ENCODE measurements at places on chromosomes 7 and 10. TPM values are rescaled to one million over a fixed set of nuclear protein-coding genes. Genes with fewer than 3 reads are reported as not detected.

Gene AMPH
- total RNA-seq, result not detected

Gene TMEM236
- 0.09 TPM for total RNA-seq

Gene GDF10
- 0.24 TPM for total RNA-seq

Gene GPRIN2
- total RNA-seq, result not detected

Gene GNAT3
- not detected for total RNA-seq

Gene KAT6B
- total RNA-seq, result 21.8 TPM

DNA sequence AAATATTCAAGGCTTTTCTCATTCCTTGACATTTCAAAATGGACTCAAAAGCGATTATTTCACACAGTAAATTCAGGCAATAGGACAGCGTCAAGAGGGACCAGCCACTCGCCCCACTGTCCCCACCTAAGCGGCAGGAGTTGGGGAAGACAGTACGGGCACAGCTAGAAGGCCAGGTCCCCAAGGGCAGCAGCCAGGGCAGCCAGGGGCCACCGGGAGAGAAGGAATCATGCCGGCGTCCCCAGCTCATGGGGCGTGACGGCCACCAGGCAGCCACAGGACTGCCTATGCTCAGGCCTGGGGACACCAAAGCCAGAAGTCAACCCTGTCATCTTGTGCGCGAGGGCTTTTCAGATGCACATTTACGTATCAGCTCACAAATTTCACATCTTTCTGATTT is 225.7 kb upstream of the PPP2R2D start:
- no peaks in the 10 kb centered on the region for H3K4me1 ChIP-seq
- DNase-seq, result no peak
- no peak overlapping the region for H3K4me3 ChIP-seq
- H3K36me3 ChIP-seq, result no peaks in the 10 kb centered on the region
- no peak overlapping the region for H3K27ac ChIP-seq

- H3K4me3 ChIP-seq, result no peak within 1 kb of the TSS
- no peaks in the 10 kb centered on the region for H3K4me1 ChIP-seq
- H3K36me3 ChIP-seq, result no peaks in the 10 kb centered on the region
- no peak for DNase-seq
- H3K27ac ChIP-seq, result no peak within 1 kb of the TSS
These were observed at the start of gene SEMA3C for GRCh38 chr7:80918909-80919721. SEMA3C (minus strand) TSS chr7:80919051; CDS start chr7:80916781, 2,270 bp downstream.

DNA sequence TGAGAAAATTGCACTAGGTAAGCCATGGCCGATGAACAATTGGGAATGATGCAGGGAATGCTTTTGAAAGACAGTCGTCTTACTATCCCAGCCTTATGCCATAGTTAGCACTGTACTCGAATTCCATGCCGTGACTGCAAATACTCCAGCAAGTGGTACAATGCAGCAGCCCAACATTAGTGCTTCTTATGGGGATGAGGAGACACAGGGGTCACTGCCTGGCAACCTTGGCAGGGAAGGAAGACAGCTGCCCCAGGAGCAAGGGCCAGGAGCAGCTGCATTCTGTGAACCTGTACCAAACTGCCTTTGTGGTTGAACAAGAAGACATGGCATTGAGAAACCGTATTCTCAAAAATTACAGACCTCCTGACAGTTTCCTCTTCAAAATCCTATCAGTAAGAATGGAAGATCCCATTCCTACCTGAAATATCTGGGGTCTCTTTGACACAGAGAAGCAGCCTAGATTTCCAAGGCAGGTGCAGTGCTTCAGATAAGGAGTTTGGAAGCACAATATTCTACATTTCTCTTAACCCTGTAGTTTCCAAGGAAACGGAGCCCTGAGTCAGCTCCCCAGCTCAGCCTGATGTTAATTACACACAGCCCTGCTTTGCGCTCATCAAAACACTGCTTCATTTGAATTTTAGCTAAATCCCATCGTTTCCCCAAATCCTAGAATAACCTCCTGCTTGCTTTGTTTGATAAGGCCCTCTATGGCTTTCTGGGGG is 49.0 kb upstream of the FRMD4A start:
- no peaks in the 10 kb centered on the region for H3K27me3 ChIP-seq
- no peak overlapping the region for H3K27ac ChIP-seq
- H3K36me3 ChIP-seq, result no peaks in the 10 kb centered on the region
- no peak overlapping the region for H3K4me3 ChIP-seq
- peaks cover 15% of the 10 kb centered on the region for H3K4me1 ChIP-seq
- no peak for DNase-seq

DNA sequence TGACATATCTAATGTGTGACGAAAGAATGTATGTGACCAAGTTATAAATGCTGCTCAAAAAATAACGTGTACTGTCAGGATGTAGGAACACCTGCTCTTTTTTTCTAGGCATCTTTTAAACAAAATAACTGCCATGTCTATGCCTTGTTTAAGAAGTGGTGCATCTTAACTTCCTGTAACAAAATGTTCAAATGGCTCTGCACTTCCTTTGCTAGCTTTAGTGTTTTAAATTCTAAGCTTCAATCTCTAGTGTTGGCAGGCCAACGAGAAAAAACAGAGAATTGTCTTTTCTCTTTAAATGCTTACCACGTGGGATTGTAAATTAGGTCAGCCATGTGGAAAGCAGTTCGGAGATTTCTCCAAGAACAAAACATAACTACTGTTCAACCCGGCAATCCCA is 14.6 kb upstream of the PDSS1 start:
- H3K36me3 ChIP-seq, result no peaks in the 10 kb centered on the region
- H3K4me1 ChIP-seq, result peaks cover 25% of the 10 kb centered on the region
- no peak overlapping the region for H3K27ac ChIP-seq
- no peak for DNase-seq
- no peaks in the 10 kb centered on the region for H3K27me3 ChIP-seq

GRCh38 chr10:30850776-30851175 is 180.9 kb downstream of the ZNF438 start:
- H3K4me3 ChIP-seq, result no peak overlapping the region
- no peak overlapping the region for H3K27ac ChIP-seq
- H3K36me3 ChIP-seq, result no peaks in the 10 kb centered on the region
- no peaks in the 10 kb centered on the region for H3K27me3 ChIP-seq
- no peak for DNase-seq

- H3K27me3 ChIP-seq, result no peaks in the 10 kb centered on the region
- H3K36me3 ChIP-seq, result peaks cover 21% of the 10 kb centered on the region
- H3K4me3 ChIP-seq, result no peak overlapping the region
These were observed 5.4 kb upstream of the SPACDR start for GRCh38 chr7:100469227-100470044.

DNA sequence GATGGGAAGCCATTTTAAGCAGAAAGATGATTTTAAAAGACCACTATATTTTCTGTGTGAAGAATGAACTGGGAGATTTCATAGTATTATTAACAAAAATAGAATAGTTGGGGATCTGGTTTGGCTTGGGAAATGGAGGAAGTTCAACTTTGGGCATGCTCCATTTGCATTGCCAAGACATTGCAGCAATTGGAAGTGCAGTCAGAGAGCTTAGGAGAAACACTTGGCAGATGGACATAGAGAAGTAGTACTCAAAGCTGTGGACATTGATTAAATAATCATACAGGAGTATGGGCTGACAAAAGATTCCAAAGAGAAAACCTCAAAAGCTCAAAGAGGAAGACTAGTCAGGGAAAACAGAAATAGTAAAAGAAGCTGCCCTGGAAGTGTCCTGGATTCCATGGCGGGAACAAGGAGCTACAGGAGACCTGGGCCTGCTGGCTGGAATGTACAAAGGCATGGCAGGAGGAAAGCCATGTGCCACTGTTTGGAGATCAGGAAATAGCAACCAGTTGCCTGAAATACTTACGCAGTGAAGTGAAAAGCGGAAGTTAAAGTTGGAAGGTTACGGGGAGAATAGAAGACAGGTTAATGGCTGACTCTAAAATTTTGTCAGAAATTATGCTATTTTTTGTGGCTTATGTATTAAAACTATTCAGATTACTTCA is 93.6 kb upstream of the MXI1 start:
- H3K4me1 ChIP-seq, result no peaks in the 10 kb centered on the region
- DNase-seq, result no peak
- H3K36me3 ChIP-seq, result peaks cover 47% of the 10 kb centered on the region
- H3K27me3 ChIP-seq, result no peaks in the 10 kb centered on the region
- no peak overlapping the region for H3K4me3 ChIP-seq
- H3K27ac ChIP-seq, result no peak overlapping the region

DNA sequence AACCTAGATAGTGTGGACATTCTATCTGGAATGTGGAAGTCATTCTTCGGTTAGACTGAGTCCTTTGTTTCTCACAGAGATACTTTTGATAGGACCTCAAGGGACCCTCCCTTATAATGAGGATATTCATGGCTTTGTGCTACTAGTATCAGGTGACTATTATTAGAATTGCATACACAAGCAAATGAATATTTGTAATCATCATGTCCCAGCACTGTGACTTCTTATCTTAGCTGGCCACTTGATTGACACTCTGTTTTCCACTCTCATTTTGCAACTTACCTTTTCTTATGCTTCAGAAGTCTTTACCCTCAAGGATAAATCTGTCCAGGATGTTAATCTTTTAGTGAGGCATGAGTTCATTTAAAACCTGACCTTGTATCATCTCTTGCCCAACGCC is 268.2 kb upstream of the FZD1 start:
- DNase-seq, result no peak
- no peaks in the 10 kb centered on the region for H3K27me3 ChIP-seq
- no peaks in the 10 kb centered on the region for H3K36me3 ChIP-seq
- H3K4me1 ChIP-seq, result no peaks in the 10 kb centered on the region
- no peak overlapping the region for H3K4me3 ChIP-seq

- no peak for DNase-seq
- H3K4me3 ChIP-seq, result no peak overlapping the region
- H3K36me3 ChIP-seq, result no peaks in the 10 kb centered on the region
- H3K27me3 ChIP-seq, result no peaks in the 10 kb centered on the region
These were observed 31.8 kb upstream of the MSMB start for GRCh38 chr10:46077731-46078413.

DNA sequence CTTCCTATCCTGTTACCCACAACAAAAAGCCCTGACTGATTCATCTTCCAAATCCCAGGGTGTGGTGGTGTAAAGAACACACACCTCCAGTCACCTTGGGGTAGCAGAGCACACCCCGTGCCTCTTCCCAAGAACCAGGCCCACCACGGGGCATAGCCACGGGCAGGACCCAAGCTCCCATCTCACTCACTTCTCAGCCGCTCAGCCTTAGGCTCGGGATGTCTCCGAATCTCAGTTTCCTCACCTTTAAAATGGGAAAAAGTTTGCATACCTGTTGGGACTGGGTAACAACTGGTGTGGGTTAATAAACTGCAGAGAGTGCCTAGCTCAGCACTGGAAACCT is 139.0 kb downstream of the FGFR2 start:
- DNase-seq, result no peak
- H3K4me3 ChIP-seq, result no peak overlapping the region
- no peaks in the 10 kb centered on the region for H3K4me1 ChIP-seq
- H3K36me3 ChIP-seq, result no peaks in the 10 kb centered on the region
- no peaks in the 10 kb centered on the region for H3K27me3 ChIP-seq
- no peak overlapping the region for H3K27ac ChIP-seq

- H3K4me1 ChIP-seq, result no peaks in the 10 kb centered on the region
- H3K27me3 ChIP-seq, result no peaks in the 10 kb centered on the region
- no peak overlapping the region for H3K27ac ChIP-seq
- no peak overlapping the region for H3K4me3 ChIP-seq
- no peaks in the 10 kb centered on the region for H3K36me3 ChIP-seq
These were observed 117.5 kb downstream of the TRIL start for GRCh38 chr7:28840592-28840995.

DNA sequence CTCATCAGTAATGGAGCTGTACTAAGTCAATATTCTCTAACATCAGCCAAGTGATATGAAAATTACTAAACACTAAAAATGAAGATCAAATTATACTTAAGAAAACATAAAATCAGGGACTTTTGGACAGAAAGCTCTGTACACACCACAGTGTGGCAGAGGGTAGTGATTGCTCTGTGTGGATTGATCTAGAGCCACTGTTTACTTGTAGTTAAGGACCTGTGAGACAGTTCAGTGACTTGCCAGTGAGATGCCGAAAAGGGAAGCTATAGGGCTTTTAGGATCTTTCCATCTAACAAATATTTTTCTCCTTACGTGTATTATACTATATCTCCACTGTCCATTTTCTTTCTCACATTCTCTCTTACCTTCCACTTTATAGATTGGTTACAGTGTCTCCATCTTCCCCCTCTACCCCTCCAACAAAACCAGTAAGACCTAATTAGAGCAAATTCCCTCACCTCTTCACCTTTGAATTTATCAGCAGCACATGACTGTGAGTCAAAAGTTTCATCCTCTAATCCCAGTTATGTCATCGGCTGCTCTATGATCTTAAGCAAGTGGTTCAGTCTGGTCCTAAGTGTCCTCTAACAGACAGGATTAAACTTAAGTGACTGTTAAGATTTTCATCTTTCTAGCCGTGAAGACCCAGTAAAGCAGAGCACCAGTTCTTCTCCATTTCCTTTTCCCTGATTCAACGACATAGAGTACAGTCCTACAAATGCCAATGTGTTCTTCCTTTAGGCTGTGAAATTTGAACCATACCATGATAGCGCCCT is 6.9 kb downstream of the PIK3CG start:
- no peak overlapping the region for H3K27ac ChIP-seq
- peak overlapping the region; percentile 2 for H3K4me3 ChIP-seq
- no peak for DNase-seq
- H3K4me1 ChIP-seq, result peaks cover 56% of the 10 kb centered on the region
- H3K27me3 ChIP-seq, result no peaks in the 10 kb centered on the region
- H3K36me3 ChIP-seq, result peaks cover 34% of the 10 kb centered on the region

- H3K4me3 ChIP-seq, result no peak overlapping the region
- H3K27ac ChIP-seq, result no peak overlapping the region
- DNase-seq, result no peak
- H3K36me3 ChIP-seq, result no peaks in the 10 kb centered on the region
- H3K4me1 ChIP-seq, result no peaks in the 10 kb centered on the region
These were observed 709.8 kb downstream of the PCDH15 start for GRCh38 chr10:54091237-54091636.

GRCh38 chr10:35377050-35377728 is 40.9 kb downstream of the CCNY start:
- H3K4me3 ChIP-seq, result no peak overlapping the region
- no peaks in the 10 kb centered on the region for H3K27me3 ChIP-seq
- peaks cover 49% of the 10 kb centered on the region for H3K4me1 ChIP-seq
- H3K27ac ChIP-seq, result no peak overlapping the region
- H3K36me3 ChIP-seq, result no peaks in the 10 kb centered on the region
- DNase-seq, result no peak

DNA sequence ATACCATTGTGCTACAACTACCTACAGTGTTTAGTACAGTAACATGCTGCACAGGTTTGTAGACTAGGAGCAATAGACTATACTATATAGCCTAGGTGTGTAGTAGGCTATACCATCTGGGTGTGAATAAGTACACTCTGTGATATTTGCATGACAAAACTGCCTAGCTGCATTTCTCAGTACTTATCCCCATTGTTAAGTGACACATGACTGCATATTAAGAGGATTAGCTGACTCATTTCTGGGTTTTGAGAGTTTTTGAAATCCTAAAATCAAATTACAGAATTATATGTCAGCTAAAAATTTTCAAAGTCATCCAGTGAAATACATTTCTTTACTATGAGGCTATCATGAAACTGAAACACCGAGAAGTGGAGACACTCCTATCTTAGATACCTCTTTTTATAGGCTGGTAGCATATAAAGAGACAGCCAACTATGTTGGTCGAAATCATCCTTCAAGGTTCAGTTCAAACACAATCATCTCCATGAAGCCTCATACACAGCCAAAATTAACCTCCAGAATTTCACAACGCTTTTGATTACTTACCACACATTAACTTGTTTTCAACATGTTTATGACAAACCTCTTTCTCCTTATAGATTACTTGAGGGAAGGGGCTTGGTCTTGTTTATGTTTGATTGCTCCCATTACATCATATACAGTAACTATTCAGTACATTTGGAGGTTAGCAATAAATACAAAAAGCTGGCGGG is 89.8 kb upstream of the ANK3 start:
- H3K27ac ChIP-seq, result no peak overlapping the region
- no peak overlapping the region for H3K4me3 ChIP-seq
- no peak for DNase-seq
- no peaks in the 10 kb centered on the region for H3K36me3 ChIP-seq
- no peaks in the 10 kb centered on the region for H3K4me1 ChIP-seq

All from CD8-positive, alpha-beta memory T cell (primary cell).